ENCODE measurements at places on chromosomes 4 and X. TPM values are rescaled to one million over a fixed set of nuclear protein-coding genes. Genes with fewer than 3 reads are reported as not detected.

DNA sequence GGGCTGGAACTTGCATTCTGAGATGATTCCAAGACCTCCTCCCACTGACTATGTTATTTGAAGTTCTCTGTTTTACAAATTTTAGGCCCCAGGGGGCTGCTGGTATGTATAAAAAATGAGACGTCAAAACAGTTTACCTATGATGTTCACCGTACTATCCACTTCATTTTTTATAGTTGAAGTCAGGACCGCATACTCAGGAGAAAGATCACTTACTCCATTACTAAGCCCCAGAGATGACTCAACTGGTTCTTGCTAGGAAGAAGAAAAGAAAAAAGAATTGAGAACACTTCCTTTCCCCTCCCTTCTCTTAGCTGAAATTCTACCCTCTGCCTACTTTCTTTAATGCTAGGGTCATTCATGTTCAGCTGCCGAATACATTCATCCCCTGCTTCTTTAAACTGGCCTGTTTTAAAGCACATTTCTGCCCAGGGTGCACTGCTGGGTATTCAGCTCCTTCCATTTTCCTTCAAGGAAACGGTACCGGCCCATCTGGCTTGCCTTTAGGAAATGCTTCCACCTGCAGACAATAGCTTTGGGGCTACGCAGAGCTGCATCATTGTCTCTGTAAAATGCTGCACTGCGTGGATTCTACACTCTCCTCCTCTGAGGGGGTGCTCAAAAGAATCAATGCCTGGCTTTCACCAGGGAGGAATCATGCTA is 66.2 kb downstream of the IRF2 start:
- peaks cover 14% of the 10 kb centered on the region for H3K4me1 ChIP-seq
- peak overlapping the region; percentile 88 for H3K27ac ChIP-seq
- DNase-seq, result peak; percentile 92
- no peaks in the 10 kb centered on the region for H3K27me3 ChIP-seq
- no peak overlapping the region for H3K4me3 ChIP-seq

GRCh38 chr4:91958596-91958995 is 345.2 kb upstream of the GRID2 start:
- no peak overlapping the region for H3K27ac ChIP-seq
- DNase-seq, result peak; percentile 6
- H3K36me3 ChIP-seq, result no peaks in the 10 kb centered on the region
- no peaks in the 10 kb centered on the region for H3K4me1 ChIP-seq

- no peak overlapping the region for H3K4me3 ChIP-seq
- peaks cover 15% of the 10 kb centered on the region for H3K36me3 ChIP-seq
- no peaks in the 10 kb centered on the region for H3K27me3 ChIP-seq
- no peak overlapping the region for H3K27ac ChIP-seq
- H3K4me1 ChIP-seq, result no peaks in the 10 kb centered on the region
- DNase-seq, result no peak
These were observed 543.4 kb upstream of the DIPK2B start for GRCh38 chrX:45743906-45744625.

- H3K4me1 ChIP-seq, result no peaks in the 10 kb centered on the region
- no peak for DNase-seq
- no peak overlapping the region for H3K27ac ChIP-seq
- H3K27me3 ChIP-seq, result no peaks in the 10 kb centered on the region
- H3K36me3 ChIP-seq, result no peaks in the 10 kb centered on the region
These were observed 1101.8 kb downstream of the PCDH19 start for GRCh38 chrX:99308302-99308701.

DNA sequence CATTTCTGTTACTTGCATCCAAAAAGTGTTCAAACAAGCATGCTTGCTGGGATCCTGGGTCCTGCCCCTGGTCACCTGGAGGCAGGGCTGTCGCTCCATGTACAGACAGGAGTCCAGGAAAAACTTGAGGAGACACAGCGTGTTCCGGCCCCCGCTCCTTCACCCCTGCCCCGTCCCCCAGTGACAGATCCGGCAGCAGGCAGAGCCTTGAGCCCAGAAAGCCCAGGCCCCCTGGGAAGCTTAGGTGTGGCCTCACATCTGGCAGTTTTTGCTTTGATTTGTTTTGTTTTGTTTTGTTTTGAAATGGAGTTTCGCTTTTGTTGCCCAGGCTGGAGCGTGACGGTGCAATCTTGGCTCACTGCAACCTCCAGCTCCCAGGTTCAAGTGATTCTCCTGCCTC is 67.0 kb downstream of the TRMT44 start:
- H3K4me3 ChIP-seq, result no peak overlapping the region
- H3K27me3 ChIP-seq, result peaks cover 17% of the 10 kb centered on the region
- H3K36me3 ChIP-seq, result no peaks in the 10 kb centered on the region
- H3K27ac ChIP-seq, result peak overlapping the region; percentile 70
- DNase-seq, result no peak

- H3K27ac ChIP-seq, result no peak overlapping the region
- no peaks in the 10 kb centered on the region for H3K36me3 ChIP-seq
- no peaks in the 10 kb centered on the region for H3K27me3 ChIP-seq
- H3K4me3 ChIP-seq, result no peak overlapping the region
- DNase-seq, result no peak
These were observed 149.2 kb upstream of the RAI2 start for GRCh38 chrX:18010253-18010652.

DNA sequence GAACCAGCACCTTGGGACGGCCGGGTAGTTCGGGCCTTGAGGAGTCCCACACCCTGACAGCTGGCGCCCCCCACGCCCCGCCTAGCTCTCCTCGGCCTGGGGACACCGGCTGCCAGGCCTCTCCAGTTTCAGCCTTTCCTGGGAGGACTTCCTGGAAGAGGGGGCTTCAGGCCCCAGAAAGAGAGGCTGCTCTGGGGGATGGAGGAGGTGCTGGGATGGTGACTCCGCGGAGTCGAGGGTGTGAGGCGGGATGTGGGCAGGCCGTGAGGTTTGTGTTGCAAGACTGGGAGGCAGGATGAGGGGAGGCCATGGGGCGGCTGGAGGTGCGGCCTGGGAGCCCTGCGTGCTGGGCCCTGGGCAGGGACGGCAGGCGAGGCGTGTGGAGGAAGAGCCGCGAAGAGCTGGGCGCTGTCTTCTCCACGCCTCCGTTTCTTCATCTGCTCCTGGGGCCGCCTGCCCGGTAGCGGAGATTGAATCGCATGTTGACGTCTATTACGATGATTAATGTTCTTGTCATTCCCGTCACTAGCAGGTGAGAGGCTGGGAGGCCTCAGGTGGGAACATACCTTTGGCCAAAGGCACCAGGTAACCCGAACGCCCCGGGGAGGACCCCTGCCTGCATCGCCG is 918 bp upstream of the FGFRL1 start:
- H3K4me3 ChIP-seq, result peak overlapping the region; percentile 42
- H3K27ac ChIP-seq, result no peak overlapping the region
- H3K36me3 ChIP-seq, result peaks cover 5% of the 10 kb centered on the region
- peaks cover 13% of the 10 kb centered on the region for H3K4me1 ChIP-seq

DNA sequence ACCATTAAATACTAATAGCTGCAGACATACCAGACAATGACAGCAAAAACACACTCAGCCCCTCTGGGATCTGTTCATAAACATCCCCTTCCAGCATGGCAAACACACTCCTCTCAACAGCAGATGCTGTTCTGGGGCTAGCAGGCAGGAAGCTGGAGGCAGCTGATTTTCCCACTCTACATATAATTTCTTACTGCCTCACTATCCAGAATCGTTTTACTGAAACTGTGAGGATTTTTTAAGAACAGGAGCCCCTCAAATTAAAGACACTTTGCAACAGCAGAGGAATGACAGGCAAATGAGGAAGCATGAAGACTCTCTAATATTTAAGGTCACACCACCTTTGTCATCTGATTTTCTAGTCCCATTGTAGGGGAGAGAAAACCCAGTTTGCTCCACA is 2.2 kb downstream of the MAPK10 start:
- no peak overlapping the region for H3K4me3 ChIP-seq
- H3K27ac ChIP-seq, result no peak overlapping the region
- peaks cover 2% of the 10 kb centered on the region for H3K4me1 ChIP-seq
- DNase-seq, result no peak

GRCh38 chr4:3532751-3533422 is 665 bp upstream of the LRPAP1 start:
- peak overlapping the region; percentile 41 for H3K4me3 ChIP-seq
- H3K36me3 ChIP-seq, result peaks cover 8% of the 10 kb centered on the region
- DNase-seq, result no peak
- H3K27me3 ChIP-seq, result peaks cover 5% of the 10 kb centered on the region

DNA sequence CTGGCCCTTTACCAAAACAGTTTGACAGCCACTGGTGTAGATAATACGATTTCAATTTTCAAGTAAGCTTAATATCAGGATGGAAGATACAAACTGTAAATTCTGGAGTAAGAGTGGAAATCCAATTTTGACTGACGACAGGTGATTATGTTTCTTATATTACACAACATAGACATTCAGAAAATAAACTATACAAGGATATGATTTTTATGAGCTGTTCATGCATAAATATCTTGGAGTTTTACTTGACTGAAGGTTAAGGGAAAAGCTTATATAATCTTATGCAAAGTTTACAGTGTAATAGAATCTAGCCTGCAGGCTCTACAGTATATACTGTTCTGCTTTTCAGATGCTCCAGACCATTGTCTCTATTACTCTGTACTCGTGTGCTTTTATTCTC is 1672.3 kb downstream of the ARAP2 start:
- H3K36me3 ChIP-seq, result no peaks in the 10 kb centered on the region
- H3K27me3 ChIP-seq, result no peaks in the 10 kb centered on the region
- no peak overlapping the region for H3K27ac ChIP-seq
- H3K4me1 ChIP-seq, result no peaks in the 10 kb centered on the region
- no peak overlapping the region for H3K4me3 ChIP-seq

DNA sequence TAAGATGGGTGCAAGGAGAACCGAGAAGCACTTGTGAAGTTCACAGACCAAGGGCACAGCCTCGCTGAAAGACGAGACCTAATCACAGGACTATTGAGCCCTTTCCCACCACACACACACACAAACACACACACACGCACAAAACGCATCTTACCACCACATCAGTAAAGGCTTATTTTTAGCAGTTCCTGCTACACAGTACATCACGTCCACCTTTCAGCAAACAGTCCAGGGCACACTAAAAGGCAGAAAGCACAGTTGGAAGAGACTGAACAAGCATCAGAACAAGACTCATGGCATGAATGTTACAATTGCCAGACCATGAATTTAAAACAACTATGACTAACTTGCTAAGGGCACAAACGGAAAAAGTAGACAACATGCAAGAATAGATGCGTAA is 83.6 kb upstream of the MAPK10 start:
- H3K36me3 ChIP-seq, result no peaks in the 10 kb centered on the region
- no peak overlapping the region for H3K4me3 ChIP-seq
- H3K4me1 ChIP-seq, result peaks cover 2% of the 10 kb centered on the region
- no peak for DNase-seq
- no peak overlapping the region for H3K27ac ChIP-seq
- H3K27me3 ChIP-seq, result no peaks in the 10 kb centered on the region

- peak overlapping the region; percentile 70 for H3K27ac ChIP-seq
- H3K4me1 ChIP-seq, result peaks cover 2% of the 10 kb centered on the region
- no peaks in the 10 kb centered on the region for H3K27me3 ChIP-seq
- peak; percentile 28 for DNase-seq
- peak overlapping the region; percentile 90 for H3K4me3 ChIP-seq
These were observed 650.2 kb upstream of the DIPK2B start for GRCh38 chrX:45850775-45851433.

DNA sequence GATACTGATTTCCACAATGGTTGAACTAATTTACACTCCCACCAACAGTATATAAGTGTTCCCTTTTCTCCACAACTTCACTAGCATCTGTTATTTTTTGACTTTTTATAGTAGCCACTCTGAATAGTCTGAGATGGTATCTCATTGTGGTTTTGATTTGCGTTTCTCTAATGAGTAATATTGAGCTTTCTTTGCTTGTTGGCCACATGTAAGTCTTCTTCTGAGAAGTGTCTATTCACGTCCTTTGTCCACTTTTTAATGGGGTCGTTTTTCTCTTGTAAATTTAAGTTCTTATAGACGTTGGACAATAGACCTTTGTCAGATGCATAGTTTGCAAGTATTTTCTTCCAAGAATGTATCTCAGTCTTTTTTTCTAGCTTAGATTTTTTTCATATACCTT is 10.0 kb downstream of the FBXW7 start:
- 0 out of 2 replicates have a peak, but pooled peaks cover 2% of the 10 kb centered on the region for H3K36me3 ChIP-seq
- H3K4me1 ChIP-seq, result no peaks in the 10 kb centered on the region
- H3K27me3 ChIP-seq, result no peaks in the 10 kb centered on the region
- DNase-seq, result no peak
- no peak overlapping the region for H3K27ac ChIP-seq

The UNC5C gene
- under 0.01 TPM for total RNA-seq

The MAGED4 gene
- total RNA-seq, result 9.9 TPM

The CYTL1 gene
- total RNA-seq, result 1.4 TPM

The ARHGEF38 gene
- total RNA-seq, result not detected

The BMPR1B gene
- 0.90 TPM for total RNA-seq

The CLIC2 gene
- total RNA-seq, result under 0.01 TPM

The IL2 gene
- not detected for total RNA-seq

The GPR173 gene
- 1.1 TPM for total RNA-seq

The PCDH10 gene
- 0.90 TPM for total RNA-seq
